ENCODE measurements at places on chromosomes 6 and 20.

DNA sequence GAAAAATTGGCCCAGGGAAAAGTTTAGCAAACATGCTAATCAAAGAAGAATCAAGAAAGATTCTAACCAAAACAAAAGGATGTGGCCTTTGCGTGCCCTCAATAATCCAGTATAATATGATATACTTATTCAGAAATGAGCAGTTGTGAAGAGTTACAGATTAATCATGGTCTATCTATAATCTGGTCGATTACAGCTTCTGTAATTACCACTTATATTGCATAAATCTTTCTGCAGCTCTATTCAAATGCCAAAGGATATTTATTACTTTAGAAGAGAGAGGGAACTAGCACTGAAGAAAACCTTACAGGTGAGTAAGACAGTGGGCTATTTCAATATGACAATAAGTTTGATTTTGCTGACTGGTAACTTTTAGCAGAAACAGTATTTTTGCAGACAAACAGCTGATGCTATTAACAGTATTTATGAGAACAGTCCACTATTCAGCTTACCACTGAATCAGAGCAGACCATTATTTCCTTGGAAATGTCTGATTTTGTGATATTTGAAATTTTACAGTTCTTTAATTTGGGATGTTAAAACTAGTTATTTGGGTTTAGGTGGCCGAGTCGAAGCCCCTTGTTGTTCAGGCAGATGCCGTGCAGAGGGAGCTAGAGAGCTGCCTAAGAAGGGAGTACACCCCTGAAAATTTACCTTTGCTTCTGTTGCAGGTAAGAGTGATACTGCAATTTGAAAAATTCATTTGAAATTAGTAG lies 92.2 kb downstream of the CEP57L1 start:
- no peak overlapping the region for H3K27ac ChIP-seq
- no peak overlapping the region for H3K4me3 ChIP-seq
- peaks cover 46% of the 10 kb centered on the region for H3K27me3 ChIP-seq
- H3K36me3 ChIP-seq: peaks cover 11% of the 10 kb centered on the region

DNA sequence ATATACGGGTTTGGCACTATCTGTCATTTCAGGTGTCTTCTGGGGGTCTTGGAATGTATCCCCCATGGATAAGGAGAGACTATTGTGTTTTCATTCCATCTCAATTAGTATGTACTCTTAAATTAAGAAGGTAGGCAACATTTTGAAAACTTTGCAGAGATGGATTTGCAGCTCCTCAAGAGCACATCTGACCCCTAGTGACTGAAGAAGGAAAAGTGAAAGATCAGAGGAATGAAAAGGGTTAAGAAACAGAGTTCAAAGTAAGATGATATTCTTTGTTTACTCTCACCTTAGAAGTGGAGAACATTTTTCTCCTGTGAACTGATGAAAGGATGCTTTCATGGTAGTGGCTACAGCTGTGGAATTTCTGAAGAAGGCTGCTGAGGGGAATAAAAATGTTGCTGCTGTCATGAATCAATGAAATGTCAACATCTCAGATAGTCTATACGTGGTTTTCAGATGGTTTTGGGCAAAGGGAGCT lies 41.5 kb downstream of the SH3BGRL2 start:
- H3K4me3 ChIP-seq: no peak overlapping the region
- no peak for DNase-seq
- peaks cover 26% of the 10 kb centered on the region for H3K4me1 ChIP-seq
- H3K27me3 ChIP-seq: no peaks in the 10 kb centered on the region
- H3K36me3 ChIP-seq: no peaks in the 10 kb centered on the region

- no peaks in the 10 kb centered on the region for H3K36me3 ChIP-seq
- H3K4me1 ChIP-seq: no peaks in the 10 kb centered on the region
- H3K27ac ChIP-seq: no peak overlapping the region
- DNase-seq: no peak
Observed at GRCh38 chr20:17884307-17885003, 84.1 kb downstream of the SNX5 start.

- no peak overlapping the region for H3K4me3 ChIP-seq
- DNase-seq: no peak
- no peaks in the 10 kb centered on the region for H3K27me3 ChIP-seq
- no peaks in the 10 kb centered on the region for H3K4me1 ChIP-seq
Observed at GRCh38 chr6:65126667-65127066, 580.4 kb downstream of the EYS start.

- no peaks in the 10 kb centered on the region for H3K27me3 ChIP-seq
- H3K4me3 ChIP-seq: no peak overlapping the region
- H3K4me1 ChIP-seq: no peaks in the 10 kb centered on the region
- H3K27ac ChIP-seq: no peak overlapping the region
- no peak for DNase-seq
- no peaks in the 10 kb centered on the region for H3K36me3 ChIP-seq
Observed at GRCh38 chr20:11337361-11338130, 580.1 kb upstream of the BTBD3 start.

GRCh38 chr20:47805951-47806350 lies 20.7 kb upstream of the SULF2 start:
- H3K4me1 ChIP-seq: no peaks in the 10 kb centered on the region
- no peak for DNase-seq

DNA sequence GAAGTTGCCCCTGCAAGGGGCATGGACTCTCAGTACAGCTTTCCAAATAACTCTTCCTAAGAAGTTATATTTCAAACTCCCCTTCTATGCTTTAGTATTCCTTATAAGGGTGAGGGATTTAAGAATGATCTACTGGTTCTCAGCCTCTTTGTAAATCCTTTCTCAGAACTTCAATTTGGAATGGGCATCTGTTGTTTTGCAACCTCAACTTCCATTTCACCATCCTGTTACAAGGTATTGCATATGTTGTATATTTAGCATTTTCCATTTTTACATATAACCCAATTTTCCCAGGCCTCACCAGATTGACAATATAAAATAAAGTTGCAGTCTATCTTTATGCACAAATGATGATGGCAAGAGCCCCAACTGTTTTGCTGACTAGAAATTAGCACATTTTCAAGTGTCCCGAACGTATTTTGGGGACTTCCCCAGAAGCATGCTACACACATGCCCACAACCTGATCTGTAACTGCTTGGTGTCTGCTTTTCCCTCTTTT lies 154.9 kb upstream of the CARMIL1 start:
- H3K4me3 ChIP-seq: no peak overlapping the region
- H3K27me3 ChIP-seq: no peaks in the 10 kb centered on the region
- peaks cover 60% of the 10 kb centered on the region for H3K4me1 ChIP-seq
- peaks cover 73% of the 10 kb centered on the region for H3K36me3 ChIP-seq

DNA sequence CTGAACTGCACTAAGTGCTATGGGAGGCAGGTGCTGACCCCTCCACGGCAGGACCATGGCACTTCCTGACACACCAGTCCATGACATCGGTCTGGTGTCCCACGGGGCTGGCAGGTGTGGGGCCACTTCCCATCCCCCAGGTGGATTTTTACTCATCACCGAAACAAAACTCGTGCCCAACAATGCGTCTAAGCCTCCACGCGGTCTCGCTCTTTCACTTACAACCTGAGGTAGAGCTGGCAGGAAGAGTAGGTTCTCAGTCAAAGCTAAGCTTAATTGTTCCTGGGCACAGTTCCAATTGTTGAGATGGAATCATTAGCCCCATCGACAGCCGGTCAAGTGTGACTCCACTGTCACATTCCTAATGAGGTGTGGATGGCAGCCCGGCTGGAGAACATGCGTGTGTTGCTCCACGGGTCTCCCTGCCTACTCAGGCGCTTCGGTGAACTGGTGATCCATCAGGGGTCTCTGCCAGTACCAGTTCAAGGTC lies 125.7 kb downstream of the SLC23A2 start:
- H3K27me3 ChIP-seq: no peaks in the 10 kb centered on the region
- no peak overlapping the region for H3K4me3 ChIP-seq
- peaks cover 8% of the 10 kb centered on the region for H3K4me1 ChIP-seq
- DNase-seq: no peak
- H3K27ac ChIP-seq: no peak overlapping the region

DNA sequence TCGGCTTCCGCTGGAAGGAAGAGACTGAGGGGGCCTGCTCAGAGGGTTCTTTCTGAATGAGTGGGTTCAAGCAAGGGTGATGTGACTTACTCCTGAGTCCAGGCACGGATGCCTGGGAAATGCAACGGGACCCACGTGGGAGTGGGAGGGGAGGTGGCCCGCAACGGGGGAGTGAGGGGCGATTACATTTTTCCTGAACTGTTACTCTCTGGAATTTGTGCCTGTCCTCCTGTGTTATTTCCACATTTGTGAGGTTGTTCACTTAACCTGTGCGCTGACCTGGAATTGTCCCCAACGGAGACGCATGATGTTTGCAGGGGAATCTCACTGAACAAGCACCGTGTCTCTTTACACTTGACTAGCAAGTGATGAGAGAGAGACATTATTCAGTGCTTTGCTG lies 209.4 kb downstream of the CDH4 start:
- no peak overlapping the region for H3K27ac ChIP-seq
- H3K27me3 ChIP-seq: no peaks in the 10 kb centered on the region
- no peaks in the 10 kb centered on the region for H3K36me3 ChIP-seq

GRCh38 chr20:47764154-47764733 lies 21.0 kb downstream of the SULF2 start:
- no peak overlapping the region for H3K4me3 ChIP-seq
- no peaks in the 10 kb centered on the region for H3K36me3 ChIP-seq
- H3K27me3 ChIP-seq: peaks cover 35% of the 10 kb centered on the region
- no peaks in the 10 kb centered on the region for H3K4me1 ChIP-seq
- no peak for DNase-seq

GRCh38 chr6:744666-745353 lies 51.9 kb upstream of the EXOC2 start:
- no peak overlapping the region for H3K27ac ChIP-seq
- DNase-seq: no peak
- H3K36me3 ChIP-seq: no peaks in the 10 kb centered on the region
- H3K27me3 ChIP-seq: peaks cover 2% of the 10 kb centered on the region
- no peak overlapping the region for H3K4me3 ChIP-seq
- peaks cover 6% of the 10 kb centered on the region for H3K4me1 ChIP-seq

- DNase-seq: no peak
- no peaks in the 10 kb centered on the region for H3K27me3 ChIP-seq
- no peaks in the 10 kb centered on the region for H3K4me1 ChIP-seq
- no peak overlapping the region for H3K4me3 ChIP-seq
Observed at GRCh38 chr6:56525974-56526789, 116.5 kb downstream of the DST start.

GRCh38 chr6:52041134-52041533 lies 46.3 kb downstream of the PKHD1 start:
- DNase-seq: no peak
- no peak overlapping the region for H3K27ac ChIP-seq
- peaks cover 17% of the 10 kb centered on the region for H3K27me3 ChIP-seq
- H3K36me3 ChIP-seq: no peaks in the 10 kb centered on the region

Measured in activated CD8-positive, alpha-beta memory T cell treated with anti-CD3 and anti-CD28 coated beads, Interleukin-2, amount 10 ng/mL, durations not matched to agents 7 days and 5 days (primary cell).